ENCODE measurements at places on chromosomes 4 and X.

- no peaks in the 10 kb centered on the region for H3K4me1 ChIP-seq
- H3K36me3 ChIP-seq = no peaks in the 10 kb centered on the region
- no peaks in the 10 kb centered on the region for H3K27me3 ChIP-seq
Measured at GRCh38 chrX:101602077-101602476, 15.7 kb downstream of the ARMCX6 start.

DNA sequence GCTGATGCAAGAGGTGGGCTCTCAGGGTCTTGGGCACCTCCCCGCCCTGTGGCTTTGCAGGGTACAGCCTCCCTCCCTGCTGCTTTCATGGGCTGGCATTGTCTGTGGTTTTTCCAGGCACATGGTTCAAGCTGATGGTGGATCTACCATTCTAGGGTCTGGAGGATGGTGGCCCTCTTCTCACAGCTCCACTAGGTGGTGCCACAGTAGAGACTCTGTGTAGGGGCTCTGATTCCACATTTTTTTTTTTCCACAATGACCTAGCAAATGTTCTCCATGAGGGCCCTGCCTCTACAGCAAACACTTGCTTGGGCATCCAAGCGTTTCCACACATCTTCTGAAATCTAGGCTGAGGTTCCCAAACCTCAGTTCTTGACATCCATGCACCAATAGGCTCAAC, 657.9 kb upstream of the CT83 start:
- no peaks in the 10 kb centered on the region for H3K36me3 ChIP-seq
- H3K4me1 ChIP-seq = no peaks in the 10 kb centered on the region
- H3K27me3 ChIP-seq = no peaks in the 10 kb centered on the region
- DNase-seq = no peak

- no peaks in the 10 kb centered on the region for H3K4me1 ChIP-seq
- H3K36me3 ChIP-seq = no peaks in the 10 kb centered on the region
- no peak overlapping the region for H3K4me3 ChIP-seq
- no peak for DNase-seq
Measured at GRCh38 chr4:37747772-37748330, 61.7 kb upstream of the RELL1 start.

GRCh38 chrX:15694941-15695451, 30.4 kb upstream of the CLTRN start:
- H3K4me1 ChIP-seq = no peaks in the 10 kb centered on the region
- DNase-seq = no peak
- H3K4me3 ChIP-seq = no peak overlapping the region
- no peaks in the 10 kb centered on the region for H3K27me3 ChIP-seq

DNA sequence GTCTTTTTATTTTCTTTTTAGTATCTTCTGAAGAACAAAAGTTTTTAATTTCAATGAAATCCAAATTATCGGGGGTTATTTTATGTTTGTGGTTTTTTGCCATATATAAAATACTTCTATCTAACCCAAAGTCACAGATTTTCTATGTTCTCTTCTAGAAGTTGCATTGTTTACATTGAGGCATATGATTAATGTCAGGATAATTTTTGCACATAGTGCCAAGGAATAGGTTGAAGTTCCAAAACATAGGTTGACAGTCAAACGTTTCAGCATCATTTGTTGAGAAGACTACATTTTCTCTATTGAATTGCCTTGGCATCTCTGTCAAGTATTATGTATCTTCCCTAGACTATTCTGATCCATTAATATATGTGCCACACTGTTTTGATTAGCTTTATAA, 64.5 kb downstream of the ANKRD17 start:
- DNase-seq = no peak
- no peaks in the 10 kb centered on the region for H3K36me3 ChIP-seq
- H3K4me3 ChIP-seq = no peak overlapping the region
- no peaks in the 10 kb centered on the region for H3K27me3 ChIP-seq
- H3K4me1 ChIP-seq = no peaks in the 10 kb centered on the region
